ENCODE measurements at places on chromosomes 5 and 9. TPM values are rescaled to one million over a fixed set of nuclear protein-coding genes. Genes with fewer than 3 reads are reported as not detected.

AFAP1L1 gene
- not detected for polyA plus RNA-seq

WWC1 gene
- polyA plus RNA-seq: 15.0 TPM

PNPLA7 gene
- polyA plus RNA-seq: not detected

ZNF462 gene
- polyA plus RNA-seq: 17.6 TPM

DIMT1 gene
- 65.7 TPM for polyA plus RNA-seq

UNC5A gene
- polyA plus RNA-seq: not detected

CERT1 gene
- polyA plus RNA-seq: 48.8 TPM

RPL35 gene
- 817 TPM for polyA plus RNA-seq

XPA gene
- polyA plus RNA-seq: 20.1 TPM

RASGEF1C gene
- not detected for polyA plus RNA-seq

DHFR gene
- polyA plus RNA-seq: 9.2 TPM

All from Purkinje cell (primary cell).